AG04450 (cell line): ENCODE measurements at places on chromosomes 6 and 20.

- DNase-seq: peak; percentile 65
Measured at GRCh38 chr20:35515949-35516645, 13.4 kb downstream of the C20orf173 start.

- DNase-seq: no peak
Measured at GRCh38 chr20:35489717-35490116, 34.3 kb downstream of the CEP250 start.

- DNase-seq: no peak
Measured at GRCh38 chr20:36228770-36229169, 7.5 kb upstream of the AAR2 start.

DNA sequence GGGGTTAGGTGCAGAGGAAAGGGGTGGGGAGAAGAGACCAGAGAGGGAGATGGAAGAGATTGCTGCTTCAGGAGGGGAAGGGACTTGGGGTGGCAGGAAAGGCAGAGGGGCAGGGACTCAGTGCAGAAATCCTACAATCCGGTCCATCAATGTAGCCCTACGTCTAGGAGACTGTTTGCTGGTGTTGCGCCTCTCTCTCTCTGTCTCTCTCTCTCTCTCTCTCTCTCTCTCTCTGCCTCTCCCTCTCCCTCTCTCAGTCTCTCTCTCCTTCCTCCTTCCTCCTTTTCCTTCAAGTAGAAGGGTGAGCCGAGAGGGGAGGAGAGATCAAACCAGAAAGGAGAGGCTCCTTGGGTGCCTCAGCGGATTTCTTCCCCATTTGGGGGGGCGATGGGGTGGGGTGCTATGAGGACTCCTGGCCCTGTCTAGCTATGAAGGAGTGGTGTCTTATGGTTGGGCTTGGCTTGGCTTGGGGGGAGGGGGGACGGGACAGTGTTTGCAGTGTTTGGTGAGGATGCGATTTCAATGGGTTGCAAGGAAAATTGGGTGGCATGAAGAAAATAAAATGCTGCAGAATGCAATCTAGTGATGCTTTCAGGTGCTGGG is 181.2 kb downstream of the TBXT start:
- no peak for DNase-seq

DNA sequence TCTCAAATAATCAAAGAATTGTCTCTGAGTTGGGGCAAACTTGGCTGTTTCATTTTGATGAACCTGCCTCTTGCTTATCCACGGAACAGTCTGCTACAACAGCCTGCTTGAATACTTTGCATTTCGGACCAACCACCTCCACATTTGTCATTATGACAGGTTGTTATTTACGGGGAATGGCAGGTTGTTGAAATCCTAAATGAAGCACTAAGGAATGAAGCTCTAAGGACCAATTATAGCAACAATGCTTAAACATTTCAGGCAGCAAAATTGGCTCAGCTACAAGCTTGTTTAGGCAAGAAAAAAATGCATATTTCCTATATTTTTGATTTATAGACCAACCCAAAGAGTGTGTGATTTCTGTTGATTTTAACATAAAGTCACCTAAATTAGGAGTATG is 84.5 kb downstream of the MAP3K7 start:
- no peak for DNase-seq

- DNase-seq: no peak
Measured at GRCh38 chr20:62376112-62377063, 9.3 kb upstream of the LAMA5 start.

DNA sequence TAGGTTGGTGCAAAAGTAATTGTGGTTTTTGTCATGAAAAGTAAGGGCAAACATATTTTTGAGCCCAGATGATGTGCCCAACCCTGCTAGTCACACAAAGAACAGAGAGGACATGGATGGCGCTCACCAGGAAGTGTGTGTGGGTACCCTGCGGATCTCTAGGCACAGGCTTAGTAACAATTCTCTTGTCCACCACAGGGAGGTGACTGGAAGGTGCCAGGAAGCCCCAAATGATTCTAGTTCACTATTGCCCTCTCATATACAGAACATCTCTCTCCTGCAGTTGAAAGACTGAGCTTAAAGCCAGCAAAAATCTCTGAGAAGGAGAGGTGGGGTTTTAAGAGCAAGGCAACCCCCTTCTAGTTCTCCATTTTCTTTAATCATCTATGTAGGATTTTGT is 272.1 kb upstream of the TAB2 start:
- no peak for DNase-seq

GRCh38 chr6:66926060-66926459 is 1219.0 kb upstream of the EYS start:
- DNase-seq: no peak

GRCh38 chr6:16618962-16619361 is 142.3 kb downstream of the ATXN1 start:
- DNase-seq: no peak

DNA sequence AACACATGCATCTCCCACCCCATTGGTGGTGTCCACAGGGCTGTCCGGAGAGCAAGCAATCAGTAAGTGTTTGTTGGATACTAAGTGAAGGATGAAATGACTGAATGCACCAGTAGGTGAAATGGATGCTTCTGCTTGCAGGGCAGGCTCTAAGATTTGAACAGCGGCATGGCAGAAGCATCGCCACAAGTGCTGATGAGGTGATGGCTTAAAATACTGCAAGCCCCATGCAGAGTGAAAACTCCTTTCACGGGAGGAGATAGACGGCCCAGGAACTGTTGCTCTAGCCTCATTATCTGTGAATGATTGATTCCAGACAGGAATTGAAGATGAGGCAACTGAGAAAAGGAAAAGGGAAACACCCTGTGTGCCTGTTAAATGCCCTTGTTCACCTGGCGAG is 158.9 kb downstream of the LY86 start:
- DNase-seq: no peak

DNA sequence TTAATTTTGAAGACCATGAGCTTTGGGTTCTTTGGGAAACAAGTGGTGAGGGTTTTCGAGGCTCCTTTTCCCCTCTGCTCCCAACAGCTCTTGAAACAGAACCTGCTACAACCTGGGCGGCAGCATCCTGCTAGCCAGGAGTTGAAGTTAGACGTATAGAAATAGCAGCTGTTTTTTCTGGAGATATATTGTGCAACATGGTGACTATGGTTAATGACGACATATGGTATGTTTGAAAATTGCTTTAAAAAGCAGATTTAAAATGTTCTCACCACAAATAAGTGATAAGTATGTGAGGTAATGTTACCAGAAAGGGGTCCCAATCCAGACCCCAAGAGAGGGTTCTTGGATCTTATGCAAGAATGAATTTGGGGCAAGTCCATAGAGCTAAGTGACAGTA is 138.9 kb downstream of the PDE7B start:
- no peak for DNase-seq

- no peak for DNase-seq
Measured at GRCh38 chr6:12718015-12718414, 1.4 kb downstream of the PHACTR1 start.

GRCh38 chr6:167552961-167553735 is 228.3 kb downstream of the TTLL2 start:
- DNase-seq: no peak

DNA sequence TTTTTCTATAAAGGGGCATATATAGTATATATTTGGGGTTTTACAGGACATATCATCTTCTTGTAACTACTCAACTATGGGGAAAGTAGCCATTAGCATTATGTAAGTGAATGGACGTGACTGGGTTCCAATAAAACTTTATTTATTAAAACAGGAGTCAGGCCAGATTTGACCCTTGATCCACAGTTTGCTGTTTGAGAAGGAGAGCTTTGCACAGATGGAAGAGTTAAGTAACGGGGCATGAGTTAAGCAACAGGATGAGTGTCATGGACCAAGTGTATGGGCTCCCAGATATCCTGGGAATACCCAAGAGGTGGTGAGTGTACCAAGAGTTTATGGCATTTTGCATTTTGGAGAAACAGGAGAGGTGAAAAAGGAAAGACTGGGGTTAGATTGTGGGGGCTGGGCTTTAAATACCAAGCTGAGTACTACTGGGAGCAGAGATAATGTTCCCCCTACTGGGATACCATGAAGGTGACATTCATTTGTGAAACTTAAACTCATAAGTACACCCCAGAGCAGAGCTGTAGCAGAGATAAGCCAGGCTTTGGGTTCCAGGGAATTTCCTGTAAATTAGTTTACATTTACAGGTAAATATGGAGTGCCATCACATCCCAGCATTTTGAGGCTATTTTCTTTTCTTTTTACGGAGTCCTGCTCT is 18.5 kb upstream of the SCUBE3 start:
- DNase-seq: no peak

DNA sequence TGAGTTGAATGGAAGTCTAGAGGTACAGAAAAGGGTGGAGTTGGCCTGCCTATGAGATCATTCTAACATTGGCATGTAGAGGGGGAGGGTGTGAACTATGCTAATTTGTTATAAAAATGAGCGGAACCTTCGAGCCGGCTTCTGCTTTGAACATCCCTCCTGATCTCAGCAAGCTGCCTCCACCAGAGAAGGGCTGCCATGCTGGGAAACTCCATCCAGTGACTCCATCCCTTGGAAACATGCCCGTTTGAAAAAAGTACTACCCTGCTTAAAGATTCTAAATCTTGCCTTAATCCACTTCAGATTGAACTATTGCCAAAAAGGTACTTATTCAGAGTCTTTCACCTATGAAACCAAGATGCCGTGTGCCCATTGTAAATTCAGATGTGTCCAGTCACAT is 43.6 kb upstream of the TMEM170B start:
- no peak for DNase-seq

GRCh38 chr6:47094241-47094925 is 52.3 kb upstream of the ADGRF1 start:
- no peak for DNase-seq

- no peak for DNase-seq
Measured at GRCh38 chr20:58871533-58872102, 19.1 kb downstream of the GNAS start.

- DNase-seq: no peak
Measured at GRCh38 chr20:13817342-13817741, 32.5 kb downstream of the NDUFAF5 start.

DNA sequence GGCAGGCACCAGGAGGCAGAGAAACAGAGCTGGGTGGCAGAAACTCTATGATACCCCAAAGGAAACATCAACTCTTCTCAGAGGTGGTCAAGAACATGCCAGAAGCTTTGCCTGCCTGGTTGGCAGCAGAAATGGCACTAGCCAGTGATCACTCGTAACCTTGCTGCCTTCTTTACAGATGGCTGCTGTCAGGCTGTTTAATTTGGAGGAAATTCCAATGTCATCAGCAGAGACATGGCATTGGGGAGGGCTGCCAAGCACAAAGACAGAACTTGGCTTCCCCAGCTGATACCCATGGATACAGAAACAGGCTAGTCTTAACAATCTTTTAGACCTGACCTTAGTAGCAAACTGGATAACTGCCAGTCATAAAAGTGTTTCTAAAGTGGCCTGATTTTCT is 153.6 kb downstream of the GMPR start:
- no peak for DNase-seq

DNA sequence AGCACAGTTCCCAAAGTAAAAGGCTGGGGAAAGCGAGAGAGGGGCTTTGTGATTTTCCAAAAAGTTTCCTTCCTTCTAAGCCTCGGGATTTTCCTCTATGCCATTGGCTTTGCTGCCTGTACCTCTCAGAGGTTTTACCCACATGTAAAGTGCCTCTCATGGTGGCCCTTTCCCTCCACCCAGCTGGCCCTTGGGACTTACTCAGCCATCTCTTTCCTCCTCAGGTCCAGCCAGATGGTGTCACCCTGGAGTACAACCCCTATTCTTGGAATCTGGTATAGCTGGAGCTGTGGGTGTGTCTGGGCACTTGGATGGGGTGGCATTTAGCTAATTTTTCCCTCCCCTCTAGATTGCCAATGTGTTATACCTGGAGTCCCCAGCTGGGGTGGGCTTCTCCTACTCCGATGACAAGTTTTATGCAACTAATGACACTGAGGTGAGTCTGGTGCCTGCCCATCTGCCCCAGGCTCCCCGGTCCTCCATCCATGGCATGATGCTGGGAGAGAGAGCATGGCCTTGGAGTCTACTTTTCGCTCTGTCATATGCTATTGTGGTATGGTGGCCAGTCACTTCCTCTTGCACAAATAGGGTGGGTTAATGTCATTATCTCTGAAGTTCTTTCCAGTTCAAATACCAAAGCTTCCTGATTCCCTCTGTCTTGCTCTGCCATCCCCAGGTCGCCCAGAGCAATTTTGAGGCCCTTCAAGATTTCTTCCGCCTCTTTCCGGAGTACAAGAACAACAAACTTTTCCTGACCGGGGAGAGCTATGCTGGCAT is 1.1 kb downstream of the CTSA start:
- no peak for DNase-seq

DNA sequence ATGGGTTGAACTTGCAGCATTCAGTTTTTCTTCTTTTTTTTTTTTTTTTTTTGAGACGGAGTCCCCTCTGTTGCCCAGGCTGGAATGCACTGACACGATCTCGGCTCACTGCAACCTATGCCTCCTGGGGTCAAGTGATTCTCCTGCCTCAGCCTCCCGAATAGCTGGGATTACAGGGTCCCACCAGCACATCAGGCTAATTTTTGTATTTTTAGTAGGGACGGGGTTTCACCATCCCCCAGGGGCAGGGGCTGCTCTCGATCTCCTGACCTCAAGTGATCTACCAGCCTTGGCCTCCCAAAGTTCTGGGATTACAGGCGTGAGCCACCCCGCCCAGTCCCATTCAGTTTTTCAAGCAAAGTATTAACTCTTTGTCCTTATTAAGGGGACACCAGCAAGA is 117.6 kb upstream of the PRSS16 start:
- DNase-seq: no peak

DNA sequence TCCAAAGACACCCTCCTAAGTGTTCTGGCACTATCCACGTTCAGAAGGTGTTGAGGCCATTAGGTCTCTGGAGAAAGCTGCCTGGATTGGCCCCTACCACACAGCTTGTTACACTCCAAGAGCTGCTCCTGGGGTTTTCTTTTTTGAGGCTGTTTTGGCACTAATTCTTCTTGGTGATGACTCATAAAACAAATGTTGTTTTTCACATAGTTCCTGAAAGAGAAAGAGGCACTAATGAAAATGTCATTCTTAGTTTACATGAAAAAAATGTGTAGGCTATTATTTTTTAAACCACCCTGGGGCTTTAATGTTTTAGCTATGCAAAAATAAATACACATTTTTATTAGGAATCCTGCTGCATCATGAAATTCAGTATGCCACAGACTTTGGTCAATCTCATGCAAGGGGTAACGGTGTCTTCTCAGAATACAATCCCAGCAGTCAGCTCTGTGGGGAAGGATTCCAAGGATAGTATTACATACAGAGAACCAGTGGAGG is 38.1 kb downstream of the TBPL1 start:
- peak; percentile 61 for DNase-seq

DNA sequence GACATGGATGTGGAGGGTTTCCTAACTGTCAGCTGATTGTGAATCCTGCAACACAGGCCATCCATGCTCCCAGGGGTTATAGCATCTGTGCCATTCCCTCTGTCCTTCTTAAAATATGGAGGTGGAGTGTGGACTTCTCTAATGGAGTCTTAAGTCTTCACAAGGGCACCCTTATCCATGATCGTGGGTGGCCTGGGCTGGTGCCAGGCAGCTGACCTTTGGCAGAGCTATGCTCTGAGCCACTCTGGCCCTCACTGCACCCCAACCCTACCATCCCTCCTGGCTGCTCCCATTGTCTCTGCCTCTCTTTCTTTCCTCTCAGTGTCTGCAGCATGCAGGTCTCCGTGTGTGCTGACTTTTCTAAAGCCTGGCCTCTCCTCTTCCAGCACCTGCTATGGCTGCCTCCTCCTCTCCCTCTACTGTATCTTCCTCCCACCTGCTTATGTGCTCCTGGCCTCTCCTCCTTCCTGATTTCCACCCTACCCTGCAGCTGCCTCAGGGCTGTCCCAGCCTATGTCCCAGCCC is 11.2 kb upstream of the PCMTD2 start:
- no peak for DNase-seq
